ENCODE measurements at places on chromosomes 4 and X. TPM values are rescaled to one million over a fixed set of nuclear protein-coding genes. Genes with fewer than 3 reads are reported as not detected.
A peak's percentile ranks its signal among the peaks of the same experiment; 100 is the strongest.

- no peak for DNase-seq
These were observed 43.7 kb upstream of the SH3KBP1 start for GRCh38 chrX:19931146-19931545.

DNA sequence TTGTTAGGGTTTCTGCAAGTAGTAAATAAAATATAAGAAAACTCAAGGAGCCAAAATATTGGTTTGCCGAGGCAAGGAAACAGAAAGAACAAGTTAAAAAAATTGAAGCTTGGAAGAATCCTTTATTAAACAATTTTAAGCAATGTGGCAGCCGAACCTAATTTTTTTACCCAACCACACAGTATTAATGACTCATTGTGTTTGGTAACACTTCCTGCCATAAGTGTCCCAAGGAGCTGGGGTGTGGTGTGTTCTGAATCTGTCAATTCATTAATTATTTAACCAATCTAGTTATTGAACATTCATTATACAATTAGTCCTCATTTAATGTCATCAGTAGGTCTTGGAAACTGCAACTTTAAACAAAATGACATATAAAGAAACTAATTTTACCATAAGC is 19.3 kb upstream of the CPE start:
- peak; percentile 83 for DNase-seq

SPANXA2 gene
- not detected for total RNA-seq

DNA sequence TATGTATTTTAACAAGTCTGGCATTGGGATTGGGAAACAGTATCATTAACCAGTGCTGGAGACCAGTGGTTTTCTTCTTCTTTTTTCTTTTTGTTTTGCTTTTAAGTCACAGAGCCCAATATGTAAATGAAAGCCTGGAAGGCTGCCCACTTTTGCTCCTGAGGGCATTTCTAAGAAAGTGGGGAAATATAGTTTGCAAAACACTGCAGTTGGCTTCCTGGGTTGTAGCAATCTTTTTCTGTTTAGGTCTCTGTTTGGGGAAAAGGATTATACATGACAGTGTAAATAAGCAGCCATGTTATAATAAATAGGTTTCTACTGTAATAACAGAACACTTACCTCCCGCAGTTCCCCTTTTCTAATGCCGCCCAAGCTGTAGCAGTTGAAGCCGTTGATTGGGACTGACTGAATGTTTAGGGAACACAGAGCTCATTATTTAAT is 105.5 kb downstream of the TMEM164 start:
- DNase-seq, result no peak

ADGRG2 gene
- not detected for total RNA-seq

PDGFRA gene
- 275 TPM for total RNA-seq

DNA sequence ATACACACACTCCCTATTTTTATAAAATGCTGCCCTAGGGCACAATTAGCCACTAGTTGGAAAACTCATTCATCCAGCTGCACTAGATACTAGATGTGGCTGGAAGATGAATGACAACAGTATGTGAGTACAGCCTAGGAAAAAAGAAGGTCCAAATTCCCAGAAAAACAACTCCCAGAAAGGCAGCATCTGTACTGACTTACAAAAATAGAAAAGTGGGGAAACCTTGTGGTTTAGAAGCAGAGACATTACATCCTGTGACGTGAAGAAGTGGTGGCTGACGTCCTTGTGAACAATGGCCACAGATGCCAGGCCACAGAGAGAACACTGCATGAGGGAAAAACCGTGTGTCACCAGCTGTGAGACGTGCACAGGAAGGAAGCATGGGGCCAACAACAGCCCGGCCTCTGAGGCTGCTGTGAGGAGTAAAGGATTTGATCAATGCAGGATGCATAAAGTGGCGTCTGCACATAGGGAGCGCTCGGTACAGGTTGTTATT is 81.2 kb downstream of the SPRY1 start:
- peak; percentile 41 for DNase-seq

DNA sequence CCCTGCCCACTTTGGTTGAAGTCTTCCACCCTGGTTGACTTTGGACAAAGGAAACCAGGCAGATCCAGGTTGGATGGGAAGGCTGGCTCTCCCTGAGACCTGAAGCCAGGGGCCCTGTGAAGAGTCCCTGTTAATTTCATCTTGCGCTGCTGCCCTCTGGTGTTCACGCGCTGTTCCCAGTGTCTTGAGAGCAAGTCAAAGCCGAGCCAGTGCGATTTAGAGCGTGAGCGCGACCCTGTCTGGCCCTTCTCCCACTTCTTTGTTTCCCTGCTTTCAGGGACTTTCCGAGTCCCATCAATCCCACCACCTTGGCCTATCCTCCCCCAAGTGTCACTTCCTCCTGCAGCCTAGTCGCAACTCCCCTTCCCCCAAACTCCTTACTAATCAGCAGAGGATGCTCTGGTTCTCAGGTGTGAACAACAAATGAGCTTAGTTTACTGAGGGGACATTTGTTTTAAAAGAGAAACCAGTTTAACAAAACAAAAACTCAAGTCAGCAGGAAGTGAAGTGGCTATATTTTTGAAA is 25.8 kb upstream of the CHRNA9 start:
- DNase-seq, result peak; percentile 86

KLHL34 gene
- total RNA-seq, result not detected

RAB9A gene
- total RNA-seq, result 38.9 TPM

GNL3L gene
- 30.3 TPM for total RNA-seq

DNA sequence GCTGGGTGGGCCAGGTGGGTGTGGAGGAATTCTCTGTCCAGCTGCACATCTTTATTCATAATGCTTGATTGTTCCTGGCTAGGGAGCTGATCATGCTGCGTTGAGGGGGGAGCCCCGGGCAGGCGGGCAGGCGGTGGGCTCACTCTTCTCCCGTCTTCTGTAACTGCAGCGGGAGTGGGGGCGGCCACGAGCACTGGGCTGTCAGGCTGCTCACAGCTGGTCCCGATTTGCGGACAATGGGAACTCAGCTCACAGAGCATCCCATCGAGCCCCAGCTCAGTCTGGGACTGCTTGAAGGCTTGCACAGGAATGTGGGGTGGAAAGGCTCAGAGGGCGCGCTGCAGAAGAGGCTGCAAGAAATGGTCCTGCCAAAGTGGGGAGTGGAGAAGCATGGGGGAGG is 63.8 kb downstream of the EFNB1 start:
- DNase-seq, result no peak

- DNase-seq, result no peak
These were observed 83.9 kb upstream of the FAM241A start for GRCh38 chr4:112061207-112061817.

GRCh38 chr4:119728692-119729593 is 100.3 kb upstream of the PDE5A start:
- DNase-seq, result no peak

- peak; percentile 89 for DNase-seq
These were observed 160.1 kb upstream of the LDB2 start for GRCh38 chr4:17058536-17058915.

DNA sequence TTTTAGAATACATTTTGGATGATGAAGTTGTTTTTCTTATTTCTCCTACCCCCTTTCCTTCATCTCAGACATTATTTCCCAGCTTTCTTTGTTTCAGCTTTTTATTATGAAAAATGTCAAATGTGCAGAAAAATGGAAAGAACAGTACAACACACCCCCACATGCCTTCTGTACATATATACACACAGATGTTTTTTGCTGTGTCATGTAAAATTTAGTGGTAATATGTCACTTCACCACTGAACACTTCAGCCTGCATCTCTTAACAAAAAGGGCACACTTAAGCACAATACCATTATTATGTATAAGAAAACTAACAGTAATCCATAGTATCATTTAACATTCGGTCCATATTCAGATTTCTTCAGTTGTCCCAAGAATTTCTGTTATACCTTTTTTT is 37.8 kb downstream of the OCRL start:
- DNase-seq, result no peak

GRCh38 chrX:10750581-10750980 is 130.2 kb upstream of the MID1 start:
- DNase-seq, result no peak

NDNF gene
- 1.9 TPM for total RNA-seq

NLRP2B gene
- not detected for total RNA-seq

- no peak for DNase-seq
These were observed 211.0 kb downstream of the KCTD8 start for GRCh38 chr4:44237643-44238042.

GRCh38 chr4:35970366-35970960 is 273.9 kb downstream of the ARAP2 start:
- no peak for DNase-seq

DNA sequence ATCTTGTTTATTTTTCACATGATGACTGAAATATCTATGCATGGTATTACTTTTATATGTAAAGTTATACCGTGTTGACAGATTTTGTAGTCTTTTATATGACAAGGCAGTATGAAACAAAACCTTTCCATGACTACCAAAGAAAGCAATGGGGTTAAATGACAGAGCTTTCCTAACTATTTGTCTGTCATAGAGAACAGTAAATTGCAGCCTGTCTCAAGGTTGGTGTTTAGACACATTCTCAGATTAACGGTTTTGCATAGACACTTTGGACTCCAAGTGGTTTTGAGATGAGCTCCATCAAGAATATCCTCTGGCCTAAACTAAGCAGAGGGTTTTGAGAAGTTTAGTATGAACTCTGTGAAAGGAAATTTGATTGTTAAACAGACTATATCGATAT is 180.7 kb upstream of the TENM3 start:
- no peak for DNase-seq

DNA sequence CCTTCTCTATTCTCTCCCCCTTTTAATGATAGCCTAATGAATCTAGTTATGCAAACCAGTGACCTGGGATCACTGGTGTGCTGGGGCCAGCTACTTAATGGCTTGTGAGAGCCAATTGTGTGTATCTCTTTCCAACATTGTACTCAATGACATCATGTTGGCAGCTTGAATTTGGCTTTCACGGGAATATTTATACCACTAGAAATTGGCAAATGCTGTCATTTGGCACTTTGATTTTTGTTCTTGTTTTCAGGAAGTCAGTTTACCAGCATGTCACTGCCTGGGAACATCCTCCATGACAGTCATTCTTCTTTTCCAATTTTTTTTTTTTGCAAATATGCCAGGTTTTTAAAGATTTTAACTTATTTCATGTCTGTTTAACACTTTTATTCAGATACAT is 1685.3 kb downstream of the STIM2 start:
- DNase-seq, result no peak

BMX gene
- not detected for total RNA-seq

GRCh38 chr4:44256414-44256813 is 192.2 kb downstream of the KCTD8 start:
- DNase-seq, result no peak

SLC2A9 gene
- 0.25 TPM for total RNA-seq

DNA sequence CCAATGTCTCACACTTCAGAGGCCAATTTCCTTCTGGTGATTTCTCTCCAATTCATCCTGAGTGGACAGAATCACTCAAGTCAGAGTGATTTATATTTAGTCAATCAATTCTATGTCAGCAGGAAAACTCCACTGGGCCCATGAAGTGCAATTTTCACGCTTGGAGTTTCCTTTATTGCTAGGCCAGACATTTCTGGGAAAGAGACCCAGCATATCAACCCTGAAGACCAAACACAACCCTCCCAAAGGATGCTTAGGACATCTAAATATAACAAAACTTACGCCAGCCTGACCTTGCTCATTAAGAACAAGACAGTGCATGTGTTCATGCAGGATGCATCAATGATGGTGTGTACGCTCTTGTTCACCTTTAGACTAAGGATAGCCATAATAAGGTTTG is 156.4 kb downstream of the RASL11B start:
- no peak for DNase-seq

DNA sequence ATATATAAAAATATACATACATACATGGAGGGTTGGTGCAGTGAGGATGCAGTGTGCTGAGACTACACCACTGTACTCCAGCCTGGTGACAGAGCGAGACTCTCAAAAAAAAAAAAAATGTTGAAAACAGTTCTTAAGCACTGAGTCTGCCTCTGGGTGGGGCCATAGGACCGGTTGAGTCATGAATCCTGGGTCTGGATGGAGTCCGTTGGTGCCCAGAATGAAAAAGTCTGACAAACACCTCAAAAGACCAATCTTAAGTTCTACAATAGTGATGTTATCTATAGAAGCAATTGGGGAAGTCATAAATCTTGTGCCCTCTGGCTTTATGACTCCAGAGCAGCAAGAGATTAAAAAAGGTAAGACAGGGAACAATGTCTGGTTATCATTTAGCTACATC is 70.4 kb downstream of the FGFBP1 start:
- DNase-seq, result peak; percentile 66

DNA sequence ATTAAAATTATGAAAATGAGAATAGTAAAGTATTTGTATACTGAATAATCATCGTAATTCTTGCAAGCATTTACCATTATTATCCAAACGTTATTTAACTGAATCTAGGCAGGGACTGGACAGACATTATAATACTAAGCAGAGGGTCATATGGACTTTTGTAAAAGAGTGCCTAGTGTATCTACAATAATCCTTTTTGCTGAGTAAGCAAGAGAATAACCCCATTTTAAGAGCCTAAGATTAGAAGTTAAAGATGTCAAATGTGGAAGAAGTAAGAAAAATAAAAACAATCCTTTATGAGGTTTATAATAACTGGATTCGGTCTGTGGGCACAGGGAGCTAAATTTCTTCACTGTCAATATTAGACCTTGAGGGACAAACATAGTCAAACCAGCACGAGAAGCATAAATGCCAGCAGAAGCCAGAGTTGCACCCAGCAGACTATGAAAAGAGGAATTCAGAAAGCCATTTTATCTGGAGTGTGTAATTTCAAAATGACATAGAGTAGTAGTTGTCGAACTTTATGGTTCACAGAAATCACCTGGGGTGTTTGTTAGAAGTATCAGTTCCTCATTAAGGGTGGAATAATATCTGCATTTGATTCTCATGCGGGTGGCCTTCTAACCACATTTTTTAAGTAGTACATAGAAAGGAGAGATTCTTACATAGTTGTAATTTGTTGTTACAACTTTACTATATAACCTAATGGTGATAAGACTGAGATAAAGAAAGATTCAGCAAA is 39.7 kb upstream of the DCLK2 start:
- no peak for DNase-seq

DNA sequence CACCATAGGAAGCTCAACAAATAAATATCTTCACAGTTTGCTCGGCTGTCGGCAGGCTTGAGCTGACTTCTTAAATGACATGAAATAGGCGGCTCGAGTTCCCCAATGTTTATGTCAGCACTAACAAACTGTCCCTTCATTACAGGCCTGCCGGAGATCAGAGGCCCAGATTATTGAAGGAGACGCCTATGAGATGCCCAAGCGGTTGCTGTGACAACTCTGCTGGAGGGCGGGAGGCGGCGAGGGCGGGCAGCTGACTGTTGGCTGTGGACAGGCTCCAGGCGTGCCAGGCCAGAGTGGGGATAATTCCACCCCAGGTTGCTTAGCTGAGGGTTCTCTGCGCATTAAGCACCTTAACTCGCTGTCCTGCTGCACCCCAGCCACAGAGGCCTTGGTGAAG is 39.2 kb upstream of the MSX1 start:
- no peak for DNase-seq

- peak; percentile 12 for DNase-seq
These were observed 175.3 kb upstream of the FGF13 start for GRCh38 chrX:138886769-138887168.

DNA sequence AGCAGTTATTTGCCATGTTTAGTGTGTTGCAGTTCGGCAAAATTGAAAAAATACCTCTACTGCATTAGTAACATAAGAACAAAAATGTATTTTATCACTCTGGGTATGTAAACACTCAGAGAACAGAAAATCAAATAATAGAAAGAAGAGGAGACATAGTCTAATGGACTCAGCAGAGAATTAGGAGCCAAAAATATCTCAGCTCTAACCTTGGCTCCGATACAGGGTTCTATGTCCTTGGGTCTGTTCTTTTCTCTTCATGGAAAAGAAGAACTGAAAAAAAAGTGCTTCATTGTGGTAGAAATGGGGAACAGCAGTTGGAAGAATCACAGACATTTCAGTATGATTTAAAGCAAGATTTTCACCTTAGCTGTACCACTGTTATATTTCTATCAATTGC is 240.5 kb upstream of the CXXC4 start:
- DNase-seq, result no peak

GRCh38 chr4:158067646-158068045 is 105.2 kb downstream of the GASK1B start:
- DNase-seq, result peak; percentile 33
